ENCODE measurements at places on chromosomes 1 and 21. TPM values are rescaled to one million over a fixed set of nuclear protein-coding genes. Genes with fewer than 3 reads are reported as not detected.

GRCh38 chr1:38129971-38130370 is 83.4 kb upstream of the POU3F1 start:
- DNase-seq: no peak

DNA sequence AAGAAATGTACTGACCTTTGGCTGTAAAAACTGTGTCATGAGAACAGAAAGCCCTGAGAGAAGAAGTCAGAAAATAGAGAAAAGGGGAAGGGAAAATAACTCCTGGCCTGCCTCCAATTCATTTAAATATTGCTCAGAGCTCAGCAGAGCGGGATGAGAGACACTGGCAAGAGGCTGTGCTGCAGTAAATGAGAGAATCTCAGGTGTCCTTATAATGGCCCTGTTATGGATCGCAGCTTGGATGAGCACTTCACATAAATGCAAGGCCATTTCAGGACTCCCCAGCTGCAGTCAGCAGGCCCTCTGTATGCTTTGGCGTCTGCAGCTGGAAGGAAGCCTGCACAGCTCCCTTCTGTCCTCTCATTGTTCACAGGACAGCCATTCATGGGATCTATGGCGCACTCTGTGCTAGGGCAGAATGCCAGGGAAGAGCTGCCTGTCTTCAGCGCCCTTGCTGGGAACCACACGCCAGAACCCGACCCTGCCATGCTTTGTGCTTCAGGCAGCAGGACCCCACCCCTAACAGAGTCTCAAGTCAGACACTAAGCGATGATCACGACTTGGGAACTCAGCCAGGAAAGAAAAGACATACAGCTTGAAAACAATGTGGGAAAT is 20.7 kb upstream of the ABCB10 start:
- peak; percentile 71 for DNase-seq

GRCh38 chr1:69294171-69294570 is 273.6 kb upstream of the LRRC7 start:
- no peak for DNase-seq

- no peak for DNase-seq
Measured at GRCh38 chr1:167500283-167500860, 18.0 kb downstream of the CD247 start.

- DNase-seq: no peak
Measured at GRCh38 chr1:75341537-75341936, 207.3 kb downstream of the LHX8 start.

- no peak for DNase-seq
Measured at GRCh38 chr1:178627037-178627436, 98.0 kb upstream of the RALGPS2 start.

DNA sequence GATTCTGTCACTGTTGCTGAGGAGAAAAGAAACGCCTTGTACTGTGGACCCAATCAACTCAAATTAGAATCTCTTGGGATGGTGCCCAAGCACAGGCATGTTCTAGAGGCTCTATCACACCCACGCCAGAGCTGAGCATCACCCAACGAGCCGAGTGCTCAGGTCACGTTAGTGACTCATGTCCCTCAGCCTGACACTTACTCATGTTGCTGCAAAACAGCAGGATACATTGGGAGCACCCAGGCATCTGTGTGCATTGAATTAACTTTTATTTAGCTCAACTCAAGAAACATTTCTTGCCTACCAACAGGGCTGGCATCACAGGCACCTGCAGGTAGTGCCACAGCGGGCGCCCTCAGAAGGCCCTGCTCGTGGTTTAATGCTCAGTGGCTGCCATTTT is 149.8 kb downstream of the ETS2 start:
- peak; percentile 32 for DNase-seq

- DNase-seq: no peak
Measured at GRCh38 chr1:77322061-77322900, 40.5 kb downstream of the AK5 start.

NTMT2 gene
- 3.1 TPM for total RNA-seq

FNDC5 gene
- 75.1 TPM for total RNA-seq

DNAH14 gene
- 0.81 TPM for total RNA-seq

DNA sequence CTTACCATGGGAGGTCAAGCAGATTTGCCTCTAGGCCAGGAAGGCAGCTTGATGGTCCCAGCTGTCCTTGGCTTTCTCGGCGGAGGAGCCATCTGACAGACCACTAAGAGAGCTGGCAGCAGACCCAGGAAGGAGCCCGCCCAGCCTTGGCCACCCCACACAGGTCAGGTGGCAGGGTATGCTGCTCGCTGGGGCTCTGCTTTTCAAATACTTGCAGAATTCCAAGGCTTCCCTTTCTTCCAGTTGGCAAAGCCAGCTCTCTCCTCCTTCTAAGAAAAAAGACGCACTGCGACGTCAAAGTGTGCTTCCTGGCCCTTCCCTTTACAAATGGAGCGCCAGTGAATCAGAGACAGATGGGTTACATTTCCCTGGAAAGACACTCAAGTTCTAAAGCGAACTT is 229.4 kb downstream of the CACNA1E start:
- DNase-seq: no peak

AKR7A3 gene
- 0.19 TPM for total RNA-seq

GRCh38 chr1:91732291-91733107 is 153.5 kb downstream of the TGFBR3 start:
- DNase-seq: no peak

DNA sequence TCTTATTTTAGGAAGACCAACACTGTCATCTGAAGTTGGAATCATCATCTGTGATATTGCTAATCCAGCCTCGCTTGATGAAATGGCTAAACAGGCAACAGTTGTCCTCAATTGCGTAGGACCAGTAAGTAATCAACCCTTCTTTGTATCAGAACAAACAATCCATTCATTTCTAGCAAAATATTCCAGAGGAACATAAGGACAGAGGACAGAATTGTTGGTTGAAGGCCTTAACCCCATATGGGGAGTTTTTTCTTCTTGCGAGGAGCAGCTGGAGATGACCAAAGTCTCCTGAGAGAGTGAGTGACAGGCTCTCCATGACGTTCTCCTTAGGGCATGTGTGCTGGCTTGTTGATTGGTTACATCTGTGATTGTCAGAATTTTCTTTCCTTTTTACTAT is 2.7 kb downstream of the SCCPDH start:
- DNase-seq: no peak

CNR2 gene
- total RNA-seq: not detected

ARHGEF19 gene
- 0.57 TPM for total RNA-seq

HJV gene
- total RNA-seq: 115 TPM

DNA sequence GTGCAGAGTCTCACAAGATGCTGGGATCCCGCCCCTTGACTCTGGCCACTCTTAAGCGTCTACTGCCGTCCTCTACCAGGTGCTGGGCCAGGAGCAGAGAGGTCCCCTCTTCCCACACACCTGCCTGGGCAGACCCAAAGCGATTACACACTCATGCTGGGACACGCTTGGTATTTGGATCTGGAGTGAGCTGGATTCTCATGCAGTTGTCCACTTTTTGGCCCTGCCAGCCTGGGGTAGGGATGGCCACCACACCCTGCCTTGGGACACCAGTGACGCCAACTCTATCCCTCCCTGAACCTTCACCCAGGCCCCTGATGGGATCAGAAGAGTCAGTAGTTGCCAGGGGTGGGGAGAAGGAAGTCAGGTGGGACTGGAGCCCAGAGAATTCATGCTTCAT is 28.6 kb downstream of the ITPKB start:
- no peak for DNase-seq

PLA2G2C gene
- total RNA-seq: not detected

CD244 gene
- total RNA-seq: 0.21 TPM

USH2A gene
- total RNA-seq: 3.6 TPM

DNA sequence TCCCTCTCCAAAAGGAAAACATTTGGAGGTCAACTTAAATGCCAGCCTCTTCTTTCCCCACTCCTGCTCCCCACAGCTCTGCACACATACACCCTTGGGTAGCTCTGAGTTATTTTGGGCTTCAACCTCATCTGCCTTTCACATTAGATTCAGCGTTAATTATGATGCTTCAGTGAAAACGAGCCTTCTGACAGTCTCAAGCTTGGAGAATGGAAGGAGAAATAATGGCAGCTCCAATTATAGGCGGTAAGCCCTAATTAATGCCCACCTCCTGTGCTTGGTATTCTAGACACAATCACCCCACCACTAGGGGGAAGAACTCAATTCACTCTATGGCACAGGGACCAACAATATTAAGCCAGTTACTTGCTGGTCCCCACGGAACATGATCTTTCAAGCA is 397.9 kb downstream of the BRINP2 start:
- DNase-seq: no peak

GRCh38 chr1:36567601-36568341 is 85.1 kb upstream of the CSF3R start:
- DNase-seq: no peak

APCS gene
- total RNA-seq: not detected

GRCh38 chr1:11893907-11894251 is 32.3 kb downstream of the KIAA2013 start:
- peak; percentile 64 for DNase-seq

KRTAP19-2 gene
- total RNA-seq: not detected

DNA sequence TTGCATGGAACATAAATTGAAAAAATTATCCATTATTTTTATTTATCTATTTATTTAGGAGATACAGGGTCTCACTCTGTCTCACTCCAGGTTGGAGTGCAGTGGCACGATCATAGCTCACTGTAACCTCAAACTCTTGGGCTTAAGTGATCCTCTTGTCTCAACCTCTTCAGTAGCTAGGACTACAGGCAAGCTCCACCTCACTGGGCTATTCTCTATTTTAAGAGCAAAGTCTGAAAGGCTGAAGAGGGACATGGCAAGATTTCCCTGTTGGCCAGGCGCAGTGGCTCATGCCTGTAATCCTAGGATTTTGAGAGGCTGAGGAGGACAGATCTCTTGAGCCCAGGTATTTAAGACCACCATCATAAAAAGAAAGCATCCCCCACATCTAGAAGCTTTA is 14.0 kb upstream of the RC3H1 start:
- no peak for DNase-seq

DNA sequence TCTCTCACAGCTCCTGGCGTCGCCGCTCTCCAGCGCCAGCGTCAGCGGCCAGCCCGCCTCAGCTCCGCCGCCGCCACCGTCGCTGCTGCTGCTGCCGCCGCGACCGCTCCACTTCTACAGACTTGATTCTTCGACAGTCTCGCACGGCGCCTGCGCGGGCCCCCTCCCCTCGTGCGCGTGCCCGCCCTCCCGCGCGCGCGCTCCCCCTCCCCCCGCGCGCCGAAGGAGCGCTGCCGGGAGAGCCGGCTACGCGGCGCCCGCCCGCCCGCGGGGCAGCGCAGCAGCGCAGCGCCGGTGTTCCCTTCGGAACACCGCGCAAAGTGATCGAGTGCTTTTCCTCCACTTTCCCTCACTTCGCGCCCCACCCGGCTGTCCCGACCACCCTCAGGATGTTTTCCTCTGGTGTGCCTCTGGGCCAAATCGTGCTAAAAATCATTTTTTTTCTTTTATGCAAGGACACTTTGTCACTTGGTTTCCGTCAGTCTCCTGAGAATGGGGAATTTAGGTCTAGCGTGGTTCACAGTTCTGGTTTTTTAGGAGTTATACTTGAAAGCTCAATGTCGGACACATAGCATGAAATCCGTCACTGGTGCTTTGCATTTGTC is at the start of gene IRF2BP2:
IRF2BP2 (minus strand) TSS at position 118 of the 605 bp plus-strand sequence. CDS start 684 bp downstream, outside the sequence.
- peak; percentile 81 for DNase-seq

GDAP2 gene
- 14.7 TPM for total RNA-seq

AK2 gene
- total RNA-seq: 121 TPM

TSPEAR gene
- total RNA-seq: 2.1 TPM

TMEM51 gene
- total RNA-seq: 3.5 TPM

FASLG gene
- total RNA-seq: not detected

DNA sequence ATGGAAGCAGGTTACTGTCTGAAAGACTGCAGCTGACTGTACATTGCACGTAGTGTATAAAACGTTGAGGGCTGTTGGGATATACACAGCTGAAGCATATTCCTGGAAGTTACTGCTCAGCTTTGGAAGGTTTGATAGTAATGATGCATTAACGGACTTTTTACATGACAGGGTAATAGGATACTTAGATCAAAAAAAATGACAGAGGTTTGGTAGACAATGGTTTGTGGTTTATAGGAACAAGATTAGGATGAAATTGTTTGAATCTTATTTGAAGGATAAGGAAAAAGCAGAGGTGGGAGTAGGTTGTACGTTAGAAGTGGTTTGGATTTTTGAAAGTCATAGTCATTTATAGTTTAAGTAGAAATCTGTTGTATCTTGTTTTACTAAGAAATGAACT is 33.0 kb downstream of the ADGRL2 start:
- no peak for DNase-seq

BTBD19 gene
- 1.8 TPM for total RNA-seq

- DNase-seq: peak; percentile 65
Measured at GRCh38 chr1:156480411-156481192, 20.0 kb downstream of the MEF2D start.

All from heart right ventricle (tissue), 16 donors.